ENCODE measurements at places on chromosomes 5 and 9.

GRCh38 chr9:129317179-129318011 lies 139.3 kb upstream of the IER5L start:
- DNase-seq = peak; percentile 62

- no peak for DNase-seq
These were observed 140.0 kb downstream of the MUSK start for GRCh38 chr9:110808599-110808980.

GRCh38 chr5:142107736-142108431 lies 695 bp upstream of the NDFIP1 start:
- no peak for DNase-seq

DNA sequence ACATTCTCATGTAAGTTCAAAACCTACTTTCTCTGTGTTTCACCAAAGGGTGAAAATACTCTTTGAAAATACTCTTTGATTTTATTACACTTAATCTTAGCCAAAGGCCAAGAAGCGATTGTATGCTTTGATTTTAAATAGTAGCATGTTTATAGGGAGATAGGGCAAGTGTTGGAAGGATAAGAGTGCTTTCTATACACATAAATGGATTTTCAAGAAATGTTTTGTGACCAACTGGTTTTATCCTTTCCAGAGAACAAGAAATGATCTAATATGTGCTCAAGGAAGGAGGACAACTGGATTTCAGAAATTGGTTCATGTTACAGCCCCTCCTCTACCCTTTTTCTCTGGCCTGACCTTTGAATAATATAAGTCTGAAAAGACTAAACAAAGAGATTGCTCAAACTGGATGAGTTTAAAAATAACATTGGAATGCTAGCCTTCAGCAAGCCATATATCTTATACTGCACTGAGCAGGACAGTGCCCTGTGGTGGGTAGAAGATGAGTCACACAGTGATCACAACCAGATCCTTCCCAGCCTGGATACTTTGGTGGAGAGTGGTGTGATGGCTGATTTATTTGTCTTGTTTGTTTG lies 13.1 kb downstream of the PALM2AKAP2 start:
- no peak for DNase-seq

- DNase-seq = no peak
These were observed 417.8 kb downstream of the TMEM161B start for GRCh38 chr5:87850843-87851242.

DNA sequence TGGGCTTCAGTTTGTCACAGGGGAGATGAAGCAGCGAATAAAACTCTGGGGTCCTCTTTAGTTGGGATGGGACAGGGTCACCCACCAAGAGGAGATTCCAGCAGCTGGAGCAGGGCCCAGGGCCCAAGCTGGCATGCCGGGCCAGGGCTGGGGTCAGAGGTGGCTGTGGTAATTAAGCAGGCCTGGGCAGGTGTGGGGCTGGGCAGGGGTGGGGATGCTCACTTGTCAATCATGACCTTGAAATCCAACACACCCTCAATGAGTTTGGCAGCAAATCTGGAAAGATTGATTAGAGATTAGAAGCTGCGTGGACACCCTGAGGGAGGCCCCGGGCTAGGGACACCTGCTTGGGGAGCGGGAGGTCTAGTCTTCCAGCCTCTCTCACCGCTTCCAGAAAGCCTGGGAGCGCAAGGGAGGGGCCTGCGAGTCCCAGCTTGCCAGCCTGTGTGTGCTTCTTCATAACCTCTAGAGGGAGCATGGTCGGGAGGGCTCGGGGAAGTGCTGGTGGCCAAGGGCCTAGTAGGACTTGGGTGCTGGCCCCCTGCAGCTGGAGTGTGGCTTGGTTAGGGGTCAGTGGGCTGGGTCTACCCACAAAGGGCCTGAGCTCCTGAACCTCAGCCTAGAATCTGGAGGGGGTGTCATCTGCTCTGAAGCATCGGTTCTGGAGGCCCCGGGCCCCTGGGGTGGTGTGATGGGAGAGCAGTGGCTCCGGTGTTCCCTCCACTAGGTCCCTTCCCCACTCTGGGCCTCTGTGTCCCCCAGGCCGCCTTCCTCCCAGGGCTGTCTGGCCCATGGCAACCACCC lies 7.6 kb downstream of the CRAT start:
- DNase-seq = no peak

- DNase-seq = no peak
These were observed 308.2 kb downstream of the ARL15 start for GRCh38 chr5:54001976-54002775.

- no peak for DNase-seq
These were observed 52.3 kb downstream of the GGTA1 start for GRCh38 chr9:121447321-121447834.

DNA sequence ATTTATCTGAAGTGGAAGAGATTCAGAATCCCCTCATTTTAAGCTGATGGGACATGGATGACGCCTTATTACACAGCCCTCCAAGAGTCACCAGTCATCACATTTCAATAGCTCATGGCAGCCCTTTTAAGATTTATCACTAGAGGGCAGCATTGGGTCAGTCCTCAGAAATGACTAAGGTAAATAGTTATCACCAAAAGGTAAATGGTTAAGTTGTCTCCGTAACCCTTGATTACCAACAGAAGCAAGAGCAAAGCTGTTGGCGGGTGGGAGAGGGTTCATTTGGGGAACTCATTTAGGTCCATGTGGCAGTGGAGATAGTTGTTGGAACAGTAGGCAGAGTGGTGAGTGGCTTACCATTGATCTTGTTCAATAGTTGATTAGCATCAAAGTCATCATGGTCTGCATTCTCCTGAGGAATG lies 12.0 kb upstream of the C9 start:
- no peak for DNase-seq

GRCh38 chr9:6917162-6917561 lies 159.4 kb downstream of the KDM4C start:
- no peak for DNase-seq

DNA sequence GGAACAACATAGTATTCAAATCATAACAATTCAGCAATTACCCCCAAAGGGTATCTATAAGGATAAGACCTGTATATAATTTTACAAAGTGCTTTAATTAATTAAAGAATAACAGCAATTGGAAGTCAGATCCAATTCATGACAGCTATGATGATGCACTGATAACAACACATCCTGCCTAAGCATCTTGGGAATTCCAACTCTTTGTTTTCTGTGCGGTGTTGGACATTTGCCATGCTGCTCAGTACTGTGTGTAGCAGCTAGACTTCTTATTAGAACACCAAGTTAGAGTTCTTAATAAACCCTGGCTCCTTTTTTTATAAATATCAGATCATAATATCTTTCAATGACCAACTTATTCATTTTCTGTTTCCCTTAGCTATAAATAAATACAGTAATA lies 209.0 kb downstream of the SEC61B start:
- no peak for DNase-seq

- DNase-seq = no peak
These were observed 308.5 kb downstream of the ARRDC3 start for GRCh38 chr5:91074615-91075014.

GRCh38 chr9:109241207-109241606 lies 74.2 kb upstream of the FRRS1L start:
- DNase-seq = no peak

GRCh38 chr5:95241161-95241560 lies 43.7 kb downstream of the MCTP1 start:
- no peak for DNase-seq

GRCh38 chr5:171462136-171462927 lies 42.9 kb downstream of the FGF18 start:
- no peak for DNase-seq

- DNase-seq = peak; percentile 92
These were observed 50.3 kb downstream of the SLC22A5 start for GRCh38 chr5:132419502-132420468.

- no peak for DNase-seq
These were observed 1.1 kb upstream of the ARHGEF39 start for GRCh38 chr9:35666045-35666444.

GRCh38 chr5:173989432-173990082 lies 587 bp downstream of the C5orf47 start:
- DNase-seq = no peak

- no peak for DNase-seq
These were observed 74.1 kb downstream of the PSAT1 start for GRCh38 chr9:78370991-78371390.

DNA sequence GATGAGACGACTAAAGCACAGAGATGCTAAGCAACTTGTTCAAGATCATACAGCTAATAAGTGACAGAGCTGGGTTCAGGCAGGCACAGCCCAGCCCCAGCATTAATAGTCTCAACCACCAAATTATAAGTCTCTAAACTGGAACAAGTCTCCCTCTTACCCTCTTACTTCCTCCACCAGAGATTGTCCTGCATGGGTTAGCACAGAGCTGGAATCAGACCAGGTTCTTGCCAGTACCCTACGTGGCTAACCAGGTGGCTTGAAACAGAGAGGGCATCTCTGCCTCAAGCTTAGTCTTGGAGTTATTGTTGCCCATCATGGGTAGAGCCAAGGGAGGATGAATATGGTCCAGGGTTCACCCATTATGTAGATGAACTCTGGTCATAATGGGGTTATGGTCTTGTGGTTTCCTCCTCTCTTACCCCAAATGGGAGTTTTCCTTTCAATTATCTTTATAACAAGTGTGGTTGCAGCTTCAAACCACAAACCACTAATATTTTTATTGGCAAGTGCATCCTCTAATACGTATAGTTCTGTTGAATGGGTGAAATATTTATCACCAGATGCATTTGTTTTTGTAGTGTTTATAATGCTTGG lies 8.3 kb upstream of the XPA start:
- DNase-seq = no peak

GRCh38 chr5:23268136-23268535 lies 239.3 kb upstream of the PRDM9 start:
- DNase-seq = no peak

GRCh38 chr9:97695995-97696802 lies 941 bp downstream of the XPA start:
- no peak for DNase-seq

GRCh38 chr5:171743436-171744076 lies 42.1 kb upstream of the SMIM23 start:
- DNase-seq = no peak

- no peak for DNase-seq
These were observed 23.5 kb downstream of the PTTG1 start for GRCh38 chr5:160445132-160445531.

DNA sequence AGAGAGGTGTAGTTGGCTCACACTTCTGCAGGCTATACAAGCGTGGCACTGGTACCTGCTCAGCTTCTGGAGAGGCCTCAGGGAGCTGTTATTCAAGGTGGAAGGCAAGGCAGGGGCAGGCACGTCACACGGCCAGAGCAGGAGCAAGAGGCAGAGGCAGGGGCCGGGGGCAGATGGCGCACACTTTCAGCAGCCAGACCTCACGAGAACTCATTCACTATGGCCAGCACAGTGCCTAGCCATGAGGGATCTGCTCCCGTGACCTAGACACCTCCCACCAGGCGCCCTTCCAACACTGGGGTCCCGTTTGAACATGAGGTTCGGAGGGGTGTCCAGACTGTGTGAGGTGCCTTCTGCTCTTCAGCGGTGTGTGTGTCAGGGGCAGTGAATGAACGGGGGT lies 71.0 kb upstream of the FCN1 start:
- DNase-seq = no peak

DNA sequence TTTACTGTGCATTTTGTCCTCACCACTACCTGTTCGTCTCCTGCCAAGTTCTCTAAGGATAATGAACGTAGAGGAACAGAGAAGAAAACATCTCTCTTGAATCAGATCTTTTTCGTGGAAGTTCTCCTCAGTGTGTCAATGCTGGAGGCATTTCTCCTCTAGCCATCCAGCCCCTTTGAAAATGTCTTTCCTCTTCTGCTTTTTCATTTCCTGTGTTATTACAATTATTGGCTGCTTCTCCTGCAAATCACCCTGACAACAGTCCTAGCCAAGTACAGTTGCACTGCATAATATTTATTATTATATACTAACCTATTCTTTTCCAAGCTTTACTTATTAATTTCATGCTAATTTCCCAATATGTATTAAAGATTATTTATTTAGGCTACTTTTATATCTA lies 61.8 kb upstream of the TRPM3 start:
- no peak for DNase-seq

DNA sequence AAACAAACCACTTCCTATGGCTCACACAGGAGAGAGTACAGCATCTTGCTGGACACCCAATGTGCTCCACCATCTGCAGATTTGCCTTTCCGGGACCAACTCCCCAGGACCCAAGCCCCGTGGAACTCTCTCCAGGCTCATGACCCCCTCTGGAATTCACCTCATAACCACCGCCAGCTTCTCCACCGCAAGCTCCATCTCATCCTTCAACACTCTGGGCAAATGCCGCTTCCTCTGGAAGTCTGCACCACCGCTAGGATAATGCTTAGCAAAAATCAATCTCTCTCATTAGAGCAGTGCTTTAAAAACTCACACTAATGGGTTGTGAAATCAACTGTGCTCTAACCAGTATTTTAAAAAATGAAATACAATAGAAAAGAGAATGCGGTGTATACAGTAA lies 150.0 kb downstream of the COL23A1 start:
- DNase-seq = peak; percentile 56

DNA sequence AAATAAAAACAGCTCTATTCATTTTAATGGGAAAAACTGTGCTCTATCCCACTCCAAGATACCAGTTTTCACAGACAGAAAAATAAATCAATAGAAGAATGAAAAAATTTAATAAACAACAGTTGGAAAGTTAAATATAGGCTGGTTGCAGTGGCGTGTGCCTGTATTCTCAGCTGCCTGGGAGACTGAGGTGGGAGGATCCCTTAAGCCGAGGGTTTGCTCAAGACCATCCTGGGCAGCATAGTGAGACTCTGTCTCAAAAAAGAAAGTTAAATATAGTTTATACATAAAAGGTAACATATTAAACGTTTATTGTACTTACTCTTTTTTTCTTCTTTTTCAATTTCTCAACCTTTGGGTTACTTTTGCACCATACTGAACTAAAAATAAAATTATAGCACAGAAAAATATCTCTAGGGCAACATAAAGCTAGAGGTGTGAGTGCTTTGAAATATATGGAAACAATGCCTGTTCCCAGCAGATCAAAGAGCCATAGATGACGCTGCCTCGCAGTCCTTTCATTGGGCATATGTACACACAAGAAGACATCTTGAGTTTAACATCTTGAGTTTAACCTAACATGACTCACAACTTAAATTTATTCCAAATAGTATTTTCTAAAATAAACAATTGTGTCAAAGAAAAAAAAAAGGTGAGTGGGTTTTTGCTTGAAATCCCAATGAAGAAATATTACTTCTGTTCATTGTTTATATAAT lies 25.7 kb upstream of the KLF9 start:
- DNase-seq = no peak

- DNase-seq = no peak
These were observed 25.3 kb downstream of the RAPGEF6 start for GRCh38 chr5:131609774-131610173.

DNA sequence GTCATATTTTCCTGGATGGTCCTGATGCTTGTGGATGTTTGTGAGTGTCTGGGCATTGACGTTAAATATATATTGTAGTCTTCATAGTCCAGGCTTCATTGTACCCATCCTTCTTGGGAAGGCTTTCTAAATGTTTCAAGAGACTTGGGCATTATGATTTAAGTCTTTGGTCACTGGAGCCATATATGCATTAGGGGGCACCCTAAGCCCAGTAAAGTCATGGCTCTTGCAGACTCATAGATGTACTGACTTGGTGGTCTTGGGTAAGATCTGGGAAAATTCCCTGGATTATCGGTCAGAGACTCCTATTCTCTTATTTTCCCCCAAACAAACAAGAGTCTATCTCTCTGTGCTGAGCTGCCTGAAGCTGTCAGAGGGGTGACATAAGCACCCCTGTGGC lies 271.1 kb downstream of the TRIM36 start:
- no peak for DNase-seq

- no peak for DNase-seq
These were observed 49.7 kb upstream of the AKNA start for GRCh38 chr9:114437401-114437893.
